Hippocampal formation (tissue), 2 donors: ENCODE measurements at places on chromosomes 2 and 18.

DNA sequence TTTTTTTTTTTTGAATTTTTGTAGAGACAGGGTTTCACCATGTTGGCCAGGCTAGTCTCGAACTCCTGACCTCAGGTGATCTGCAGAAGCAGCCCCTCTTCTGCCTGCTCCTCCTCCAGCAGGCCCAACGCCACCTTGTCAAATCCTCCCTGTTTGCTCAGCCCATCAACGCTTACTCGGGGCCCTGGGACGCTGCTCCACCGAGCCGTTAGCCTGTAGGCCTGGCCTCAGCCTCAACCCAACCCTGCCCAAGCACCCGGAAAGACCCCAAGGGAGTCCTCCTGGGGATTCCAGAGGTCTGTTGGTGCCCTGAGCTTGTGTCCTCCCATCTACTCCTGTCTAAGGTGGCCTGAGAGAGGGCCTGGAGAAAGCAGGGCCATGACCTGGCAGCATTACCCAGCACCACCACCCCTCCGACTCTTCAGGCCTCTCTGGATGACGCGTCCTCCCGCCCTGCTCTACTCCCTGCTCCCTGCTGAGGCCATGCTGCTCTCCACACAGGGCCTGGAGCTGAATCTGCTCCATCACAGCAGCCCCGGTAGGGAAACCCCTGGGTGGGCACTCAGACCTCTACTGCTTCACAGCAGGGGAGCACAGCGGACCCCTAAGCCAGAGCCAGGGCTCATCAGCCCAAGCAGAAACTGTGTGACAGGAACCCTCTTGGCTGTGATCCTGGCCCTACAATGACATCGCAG is 3.2 kb downstream of the STK25 start:
- no peak for DNase-seq

DNA sequence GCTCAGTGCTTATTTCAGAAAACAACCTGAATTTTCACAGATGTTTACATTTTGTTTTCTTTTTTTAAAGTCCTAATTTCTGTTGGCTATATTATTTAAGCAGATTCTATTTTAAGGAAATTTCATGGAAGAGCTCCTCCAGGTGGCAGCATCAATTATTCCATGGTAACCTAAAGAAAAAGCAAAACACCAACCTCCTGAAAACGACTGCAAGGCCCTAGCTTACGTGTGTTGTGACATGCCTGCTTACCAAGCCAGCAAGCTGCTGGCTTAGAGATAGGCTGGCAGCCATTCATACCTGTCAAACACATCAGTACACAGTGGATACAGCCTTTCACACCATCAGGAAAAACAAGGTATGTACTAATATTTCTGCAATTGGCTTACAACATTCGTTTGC is 64.9 kb downstream of the LPIN2 start:
- peak; percentile 28 for DNase-seq

- DNase-seq, result no peak
These were observed 153.1 kb upstream of the THUMPD2 start for GRCh38 chr2:39932198-39932597.

- peak; percentile 56 for DNase-seq
These were observed 206.4 kb upstream of the NCKAP5 start for GRCh38 chr2:133774654-133775015.

DNA sequence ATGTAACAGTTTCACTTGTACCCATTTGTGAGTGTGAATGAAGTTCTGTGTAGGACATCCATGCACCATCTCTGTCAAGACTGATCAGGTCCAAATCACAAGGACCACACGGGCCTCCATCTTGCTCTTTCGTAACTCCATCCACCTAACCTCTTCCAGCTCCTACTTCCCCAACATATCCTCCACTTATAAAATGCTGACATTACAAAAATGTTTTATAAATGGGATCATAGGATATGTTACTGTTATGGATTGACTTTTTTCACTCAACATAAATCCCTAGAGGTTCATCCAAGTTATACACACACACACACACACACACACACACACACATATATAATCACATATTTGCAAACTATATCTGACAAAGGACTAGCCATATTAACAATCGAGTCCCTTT is 476.8 kb downstream of the ZNF516 start:
- no peak for DNase-seq

GRCh38 chr2:15092181-15092580 is 459.7 kb downstream of the LRATD1 start:
- DNase-seq, result no peak

DNA sequence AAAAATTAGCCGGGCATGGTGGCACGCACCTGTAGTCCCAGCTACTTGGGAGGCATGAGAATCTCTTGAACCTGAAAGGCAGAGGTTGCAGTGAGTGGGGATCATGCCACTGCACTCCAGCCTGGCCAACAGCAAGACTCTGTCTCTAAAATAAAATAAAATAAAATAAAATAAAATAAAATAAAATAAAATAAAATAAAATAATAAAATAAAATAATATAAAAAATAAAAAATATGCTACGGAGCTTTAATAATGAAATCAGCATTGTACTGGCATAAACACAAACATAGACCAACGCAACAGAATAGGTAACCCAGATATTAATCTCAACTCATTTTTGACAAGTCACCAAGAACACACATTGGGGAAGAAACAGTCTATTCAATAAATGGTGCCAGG is 973.4 kb upstream of the SOX11 start:
- no peak for DNase-seq

DNA sequence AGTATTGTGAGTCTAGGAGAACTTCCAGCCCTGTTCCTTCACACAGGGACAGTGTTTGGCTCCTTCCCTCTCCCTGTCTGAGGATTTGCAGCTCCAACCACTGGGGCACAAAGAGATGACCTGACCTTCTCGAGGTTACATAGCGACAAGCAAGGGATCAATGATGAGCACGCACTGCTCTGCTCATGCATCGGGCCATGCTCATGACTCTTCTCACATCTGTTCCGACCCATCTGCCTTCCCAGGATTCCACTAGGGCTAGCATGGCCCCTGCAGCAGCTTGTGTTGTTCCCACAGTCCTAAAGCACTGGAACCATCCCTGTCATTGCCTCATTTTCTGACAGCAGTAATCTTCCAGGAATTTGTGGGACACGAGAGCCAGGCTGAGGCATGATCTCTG is 78.8 kb upstream of the ARHGAP28 start:
- DNase-seq, result no peak

GRCh38 chr2:229445019-229445418 is 173.9 kb upstream of the PID1 start:
- DNase-seq, result peak; percentile 83

GRCh38 chr2:222703886-222704285 is 32.4 kb downstream of the MOGAT1 start:
- no peak for DNase-seq

DNA sequence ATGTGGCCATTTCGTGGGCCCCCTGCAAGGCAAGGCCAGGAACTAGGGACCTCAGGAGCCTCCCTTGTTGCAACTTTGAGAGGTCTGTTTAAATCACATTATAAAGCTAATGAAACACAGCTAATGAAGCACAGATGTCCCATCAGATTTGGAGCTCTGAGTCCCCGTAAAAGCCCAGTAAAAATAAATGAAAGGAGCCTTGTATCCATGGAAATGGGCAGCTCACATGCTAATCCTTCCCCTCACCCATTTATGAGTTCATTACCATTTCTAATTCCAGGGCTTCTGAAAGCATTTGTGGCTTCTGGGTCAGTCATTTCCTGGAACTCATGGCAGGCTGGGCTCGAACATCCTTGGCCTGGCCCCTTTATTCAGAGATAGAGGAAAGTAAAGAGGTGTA is 274.8 kb downstream of the SS18 start:
- no peak for DNase-seq

DNA sequence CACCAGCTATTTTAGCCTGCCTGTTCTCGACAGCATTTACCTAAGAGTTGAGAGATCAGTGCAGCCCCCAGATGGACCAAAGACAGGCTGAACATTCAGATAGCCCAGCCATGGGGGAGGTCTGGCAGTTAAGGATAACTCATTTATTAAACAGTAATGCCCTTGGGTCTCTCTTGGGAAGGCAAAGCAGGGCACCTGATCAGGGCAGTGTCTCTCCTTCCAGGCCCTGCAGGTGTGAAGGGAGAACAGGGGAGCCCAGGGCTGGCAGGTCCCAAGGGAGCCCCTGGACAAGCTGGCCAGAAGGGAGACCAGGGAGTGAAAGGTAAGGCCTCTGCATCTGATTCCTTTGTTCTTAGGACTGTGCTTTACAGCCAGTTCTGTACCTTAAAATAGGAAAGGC is 49.6 kb downstream of the MARCO start:
- no peak for DNase-seq

DNA sequence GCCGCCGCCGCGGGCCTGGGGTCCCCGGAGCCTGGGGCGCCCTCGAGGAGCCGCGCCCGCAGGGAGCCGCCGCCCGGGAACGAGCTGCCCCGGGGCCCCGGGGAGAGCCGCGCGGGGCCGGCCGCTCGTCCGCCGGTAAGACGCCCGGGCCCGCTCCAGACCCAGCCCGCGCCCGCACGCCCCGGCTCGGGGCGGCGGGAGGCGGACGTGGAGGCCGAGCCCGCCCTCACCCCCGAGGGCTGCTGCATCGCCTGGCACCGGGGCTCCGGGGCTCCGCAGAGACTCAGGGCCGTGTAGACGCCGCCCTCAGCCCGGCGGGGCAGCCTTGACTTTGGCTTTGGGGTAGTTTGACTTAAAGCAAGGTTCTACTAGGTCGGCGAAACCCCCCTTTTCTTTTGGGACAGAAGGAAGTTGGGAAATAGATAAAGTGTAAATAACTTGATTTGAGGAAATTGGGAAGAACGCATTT is 335 bp downstream of the ERFE start:
- no peak for DNase-seq

- DNase-seq, result no peak
These were observed 85.1 kb downstream of the SERPINB8 start for GRCh38 chr18:64055019-64055418.

DNA sequence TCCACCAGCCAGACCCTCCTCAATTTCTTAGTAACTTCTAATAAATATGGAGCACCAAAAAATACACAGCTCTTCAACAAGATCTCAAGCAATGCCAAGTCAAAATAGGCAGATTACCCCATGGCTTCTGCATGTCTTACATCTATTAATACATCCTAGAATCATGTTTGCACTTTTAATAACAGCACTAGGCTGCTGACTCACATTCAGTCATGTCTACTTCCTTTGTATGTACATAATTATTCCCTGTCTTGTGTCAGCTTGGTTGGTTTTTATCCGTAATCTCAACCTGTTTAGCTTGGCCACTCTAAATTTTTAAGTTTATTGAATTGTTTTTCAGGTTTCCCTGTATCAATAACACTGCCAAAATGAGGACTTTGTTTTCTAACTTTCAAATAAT is 420.1 kb upstream of the ACVR2A start:
- no peak for DNase-seq

GRCh38 chr2:25805987-25806386 is 72.3 kb downstream of the ASXL2 start:
- no peak for DNase-seq

DNA sequence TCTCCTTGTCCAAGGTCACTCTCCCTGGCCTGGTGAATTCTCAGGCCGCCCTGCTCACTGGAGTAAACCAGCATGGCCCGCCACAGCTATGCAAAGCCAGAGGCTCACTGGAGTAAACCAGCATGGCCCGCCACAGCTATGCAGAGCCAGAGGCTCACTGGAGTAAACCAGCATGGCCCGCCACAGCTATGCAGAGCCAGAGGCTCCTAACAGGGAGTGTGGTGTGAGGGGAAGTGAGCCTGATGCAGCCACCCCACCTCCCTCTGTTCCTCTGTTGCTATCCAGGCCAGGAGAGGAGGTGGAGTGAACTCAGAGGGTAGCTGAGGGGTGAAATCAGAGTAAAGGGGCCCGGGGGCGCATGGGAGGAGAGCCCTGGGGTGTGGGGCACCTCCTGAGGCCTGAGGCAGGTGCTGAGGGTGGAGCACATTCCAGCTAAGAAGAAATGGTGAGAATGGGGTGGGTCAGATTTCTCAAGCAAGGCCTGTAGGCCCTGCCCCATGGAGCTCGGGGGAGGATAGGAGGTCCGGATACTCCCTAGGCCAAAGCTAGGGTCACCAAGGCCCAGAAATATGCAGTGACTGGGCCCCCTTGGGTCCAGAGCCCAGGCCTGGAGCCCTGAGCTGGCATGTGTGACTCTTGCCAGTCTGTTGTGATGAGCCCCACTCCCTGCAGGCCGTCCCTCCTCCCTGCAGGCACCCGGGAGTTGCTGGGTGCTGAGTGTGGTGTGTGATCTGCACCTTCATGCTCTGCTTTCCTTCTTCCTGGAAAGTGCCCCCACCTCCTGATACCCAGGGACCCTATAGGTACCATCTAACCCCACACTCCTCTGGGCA is 1.5 kb downstream of the ATP6V1B1 start:
- no peak for DNase-seq

GRCh38 chr2:128322715-128323554 is 4.3 kb upstream of the HS6ST1 start:
- DNase-seq, result no peak

DNA sequence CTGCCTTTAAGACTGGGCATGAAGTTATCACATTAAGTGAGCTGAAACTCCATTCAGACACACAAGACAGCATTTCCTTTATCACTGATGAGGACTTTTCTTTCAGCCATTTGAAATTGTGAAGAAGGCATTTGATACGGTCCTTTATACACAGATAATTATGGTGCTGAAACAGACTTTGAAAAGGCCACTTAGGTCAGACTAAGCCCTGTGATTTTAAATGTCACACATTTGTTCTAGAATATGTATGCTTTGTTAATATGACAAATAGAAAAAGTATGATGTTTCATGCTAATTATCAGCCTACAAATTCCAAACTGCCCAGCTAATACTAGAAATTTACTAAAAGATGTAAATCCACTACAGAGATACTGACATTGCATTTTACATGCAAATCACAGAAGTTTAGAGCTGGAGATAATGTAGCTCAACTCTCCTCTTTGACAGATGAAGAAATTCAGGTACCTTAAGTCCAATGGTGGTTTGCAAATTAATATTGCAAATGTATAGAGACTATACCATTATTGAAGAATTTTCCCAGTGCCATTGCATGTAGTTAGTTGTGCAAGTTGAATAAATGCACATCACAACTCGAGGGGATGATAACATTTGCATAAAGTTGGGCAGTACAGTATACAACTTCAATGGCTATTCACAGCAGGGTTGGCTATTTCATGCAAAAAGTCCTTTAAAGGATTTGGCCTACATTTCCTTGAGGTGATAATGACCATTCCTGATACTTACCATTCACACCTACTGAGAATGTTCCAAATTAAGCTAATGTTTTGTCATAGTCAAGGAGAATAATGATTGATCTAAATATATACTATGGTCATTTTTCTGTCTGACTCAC is 175.2 kb downstream of the UPP2 start:
- DNase-seq, result no peak

DNA sequence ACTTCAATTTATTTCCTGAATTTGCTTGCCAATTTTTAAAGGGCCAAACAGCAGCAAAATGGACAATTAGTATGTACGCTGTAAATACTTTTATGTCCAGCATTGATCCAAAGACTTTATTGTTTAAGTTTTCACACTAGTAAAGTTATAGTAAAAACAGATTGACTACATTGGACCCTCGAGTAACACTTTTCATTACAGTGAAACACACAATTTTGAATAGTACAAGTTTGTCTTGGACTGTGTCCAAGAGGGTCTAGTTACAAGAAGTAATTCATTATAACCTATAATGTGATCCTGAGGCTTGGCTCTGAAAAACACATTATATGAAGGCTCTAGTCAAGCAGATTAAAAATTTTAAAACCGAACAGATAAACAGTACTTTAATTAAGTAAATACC is 11.4 kb upstream of the RBBP8 start:
- DNase-seq, result no peak
